ENCODE measurements at places on chromosomes 1 and 21.

DNA sequence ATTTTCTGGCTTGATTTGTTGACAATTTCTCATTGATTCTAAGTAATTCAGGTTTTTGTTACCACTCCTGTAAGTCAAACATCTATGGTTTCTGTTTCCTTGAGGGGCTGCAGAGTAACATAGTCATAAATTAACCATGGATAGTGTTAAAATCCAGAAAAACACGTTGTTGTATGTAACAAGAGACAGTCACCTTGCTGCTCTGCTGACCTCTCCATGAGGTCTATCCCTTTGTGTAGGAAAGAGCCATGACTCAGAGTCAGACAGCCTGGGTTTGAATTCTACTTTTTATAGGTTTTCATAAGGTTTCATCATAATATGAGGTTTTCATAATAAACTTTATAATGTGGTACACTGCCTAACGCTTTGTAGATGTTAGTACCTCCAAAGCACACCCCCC, 27.6 kb upstream of the NBL1 start:
- no peak for DNase-seq

DNA sequence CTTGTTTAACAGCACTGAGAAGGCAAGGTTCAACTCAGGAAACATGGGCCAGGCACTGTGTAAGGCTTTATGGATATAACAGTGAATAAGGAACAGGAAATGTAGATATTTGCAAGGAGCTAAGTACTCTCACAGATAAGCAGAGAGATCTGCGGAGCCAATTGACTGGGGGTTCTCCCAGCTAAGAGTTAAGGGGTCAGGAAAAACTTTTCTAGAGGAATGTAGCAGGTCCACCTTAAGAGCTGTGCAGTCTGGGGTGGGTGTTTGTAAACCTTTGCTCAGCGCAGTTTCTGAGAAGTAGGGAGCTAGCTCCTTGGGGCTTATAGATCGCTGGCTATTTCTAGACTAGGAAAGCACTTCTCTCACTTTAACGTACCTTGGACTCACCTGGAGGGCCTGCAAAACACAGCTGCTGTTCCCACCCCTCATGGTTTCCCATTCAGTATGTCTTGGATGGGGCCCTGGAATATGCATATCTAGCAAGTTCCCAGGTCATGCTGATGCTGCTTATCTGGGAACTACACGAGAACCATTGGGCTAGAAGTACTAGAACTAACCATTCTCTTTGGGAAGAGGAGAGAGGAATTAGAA, 51.7 kb downstream of the TLCD4 start:
- DNase-seq = no peak

- no peak for DNase-seq
Measured at GRCh38 chr1:113946678-113947387, 17.7 kb downstream of the HIPK1 start.

- DNase-seq = no peak
Measured at GRCh38 chr1:47901001-47901575, 96.1 kb downstream of the TRABD2B start.

DNA sequence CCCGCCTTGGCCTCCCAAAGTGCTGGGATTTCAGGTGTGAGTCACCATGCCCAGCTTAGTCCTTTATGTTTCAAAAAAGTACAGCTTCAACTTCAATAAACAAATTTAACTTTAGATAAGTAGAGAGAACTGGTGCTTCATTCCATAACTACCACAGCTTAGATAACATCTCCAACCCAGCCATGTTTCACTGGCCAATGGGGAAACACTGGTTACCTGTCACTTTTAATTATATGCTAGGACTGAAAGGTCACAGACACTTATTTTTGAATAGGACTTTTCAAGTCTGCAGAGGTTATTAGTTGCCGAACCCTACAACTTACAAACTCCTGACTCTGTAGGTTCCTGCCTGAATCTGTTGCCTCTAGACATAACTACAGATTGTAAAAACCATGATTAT, 56.5 kb upstream of the ST6GALNAC3 start:
- DNase-seq = no peak

DNA sequence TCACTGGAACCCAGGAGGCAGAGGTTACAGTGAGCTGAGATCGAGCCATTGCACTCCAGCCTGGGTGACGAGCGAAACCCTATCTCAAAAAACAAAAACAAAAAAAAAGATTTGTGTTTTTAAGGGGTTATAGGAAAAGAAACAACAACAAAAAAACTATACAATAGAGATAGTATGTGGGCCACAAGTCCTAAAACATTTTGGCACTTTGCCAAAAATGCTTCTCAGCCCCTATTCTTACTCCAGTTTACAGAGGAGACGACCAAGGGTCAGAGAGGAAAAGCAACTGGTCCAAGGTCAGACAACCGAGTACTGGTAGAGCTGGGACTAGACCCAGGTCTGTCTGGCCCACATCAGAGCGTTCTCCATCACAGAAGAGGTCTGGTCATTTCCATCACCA, 3.0 kb downstream of the FBXO44 start:
- DNase-seq = no peak

- DNase-seq = no peak
Measured at GRCh38 chr1:90714521-90714951, 2.6 kb downstream of the BARHL2 start.

DNA sequence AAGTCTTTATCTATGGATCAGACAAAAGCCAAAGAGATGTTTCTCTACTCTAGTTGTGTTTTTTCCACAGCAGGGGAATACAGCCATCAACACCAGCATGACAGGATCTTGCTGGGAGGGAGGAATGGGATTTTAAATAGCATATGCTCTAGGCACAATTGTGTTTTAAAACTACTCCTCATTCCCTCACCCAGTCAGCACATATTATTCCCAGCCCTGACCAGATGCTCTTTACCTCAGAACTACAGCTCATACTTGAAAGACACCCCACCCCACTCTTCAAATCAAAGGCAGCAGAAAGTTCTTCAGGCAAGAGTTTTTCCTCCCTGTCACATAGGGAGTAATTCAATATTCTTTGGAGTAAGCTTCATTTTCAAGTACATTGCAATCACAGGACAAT, 46.2 kb upstream of the TBX15 start:
- no peak for DNase-seq

DNA sequence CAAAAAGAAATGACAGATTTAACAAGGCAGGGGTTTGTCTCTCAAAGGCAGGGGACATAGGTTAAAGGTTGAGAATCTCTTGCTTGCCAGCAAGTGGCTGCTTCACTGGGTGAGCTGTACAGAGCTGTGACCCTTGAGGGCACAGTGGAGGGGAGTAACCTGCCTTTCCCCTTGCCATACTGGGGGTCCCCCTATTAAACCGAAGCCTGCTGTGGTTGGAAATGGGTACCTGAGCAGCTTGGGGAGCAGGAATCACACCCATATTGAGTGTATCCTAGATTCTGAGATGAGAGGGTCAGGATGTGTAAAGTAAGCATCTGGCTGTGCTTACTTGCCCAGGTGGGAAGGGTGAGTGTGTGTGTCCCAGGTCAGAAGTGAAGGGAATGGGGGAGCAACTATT, 31.8 kb downstream of the WNT4 start:
- DNase-seq = no peak

DNA sequence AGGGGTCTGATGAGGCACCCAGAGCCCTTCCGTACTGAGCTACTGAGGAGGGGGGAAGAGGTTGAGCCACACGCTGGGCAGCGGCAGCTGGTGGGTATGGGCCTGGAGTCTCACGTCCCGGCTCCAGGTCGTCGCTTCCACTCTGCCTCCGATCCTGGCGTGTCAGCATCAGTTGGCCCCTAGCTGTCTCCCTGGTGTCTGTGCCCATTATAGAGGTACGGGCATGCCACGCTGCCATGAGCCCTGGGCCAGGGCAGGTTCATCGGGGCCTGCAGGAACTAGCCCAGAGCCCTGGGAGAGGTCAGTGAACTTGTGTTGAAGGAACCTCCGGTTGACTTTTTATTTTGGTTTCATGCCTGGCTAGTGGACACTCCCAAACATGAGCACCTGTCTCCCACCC, 18.2 kb downstream of the COQ8A start:
- DNase-seq = no peak

- DNase-seq = peak; percentile 12
Measured at GRCh38 chr21:46457801-46458314, 833 bp upstream of the DIP2A start.

DNA sequence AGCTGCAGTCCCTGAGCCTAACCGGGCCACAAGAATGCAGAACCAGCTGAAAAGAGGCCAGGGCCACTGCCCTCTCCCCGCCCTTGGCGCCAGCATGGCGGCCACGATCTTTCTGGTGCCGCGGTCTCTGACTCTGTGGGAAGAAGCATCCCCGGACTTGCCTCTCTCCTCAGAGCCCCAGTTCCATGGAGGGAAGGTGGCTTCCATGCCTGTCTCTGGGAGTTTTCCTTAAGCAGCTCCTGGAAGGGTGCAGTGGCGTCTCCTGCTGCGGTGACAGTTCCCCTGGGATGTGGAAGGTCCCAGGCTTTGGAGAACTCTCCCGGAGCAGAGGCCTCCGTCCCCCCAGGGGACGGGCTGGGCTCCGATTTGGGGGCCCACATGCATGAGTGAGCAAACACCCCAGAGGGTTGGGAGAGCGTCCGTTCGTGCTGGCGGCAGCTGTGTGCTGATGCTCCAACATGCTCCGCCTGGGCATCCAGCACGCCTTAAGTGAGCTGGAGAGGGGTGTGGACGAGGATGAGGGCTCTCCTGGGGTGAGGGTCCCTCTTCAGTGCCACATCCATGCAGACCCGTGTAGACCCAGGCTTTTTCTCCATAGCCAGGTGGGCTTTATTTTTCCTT, 109.8 kb upstream of the COL6A1 start:
- DNase-seq = no peak

DNA sequence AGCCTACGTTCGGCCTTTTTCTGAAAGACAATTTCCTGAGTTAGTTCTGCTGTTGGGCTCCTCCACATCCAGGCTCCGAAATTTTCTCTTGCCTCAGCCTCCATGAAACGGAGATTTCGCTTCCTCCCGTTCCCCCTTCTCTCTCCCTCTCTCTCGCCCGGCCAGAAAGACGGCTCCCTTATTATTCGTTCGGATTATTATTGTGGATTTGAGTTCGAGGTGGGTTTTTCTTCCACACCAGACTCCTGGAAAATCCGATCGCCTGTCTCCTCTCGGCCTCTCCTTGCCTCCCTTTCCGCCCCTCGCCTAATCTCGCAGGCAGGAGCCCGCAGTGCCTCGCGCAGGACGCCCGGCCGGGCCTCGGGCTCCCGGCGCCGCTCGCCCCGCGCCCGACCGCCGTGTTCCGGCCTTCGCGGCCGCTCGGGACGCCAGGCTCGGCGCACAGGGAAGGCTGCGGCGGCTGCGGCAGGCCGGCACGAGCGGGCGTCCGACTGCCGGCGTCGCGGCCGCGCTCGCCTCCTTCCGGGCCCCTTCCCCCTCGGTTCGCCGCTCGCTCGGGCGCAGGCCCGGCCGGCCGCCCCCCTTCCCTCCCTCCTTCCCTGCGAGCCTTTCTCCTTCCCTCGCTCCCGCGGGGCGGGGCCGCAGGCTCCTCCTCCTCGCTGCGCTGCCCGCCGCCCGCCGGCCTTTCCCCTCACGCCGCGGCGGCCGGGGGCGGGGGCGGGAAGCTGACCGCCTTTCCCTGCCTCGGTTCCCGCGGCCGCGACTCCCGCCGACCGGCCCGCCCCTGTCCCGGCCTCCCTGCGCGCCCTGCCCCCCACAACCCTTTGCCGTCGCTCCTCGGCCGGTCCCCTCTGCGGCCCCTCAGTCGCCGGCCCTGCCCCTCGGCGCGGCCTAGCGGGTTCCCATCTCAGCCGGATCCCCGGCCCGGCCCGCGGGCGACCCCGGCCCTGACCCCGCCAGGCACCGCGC, at the start of gene ARHGEF11:
Gene ARHGEF11, minus strand, starts transcription at position 493 of the 969 bp plus-strand sequence. CDS start 1,412 bp downstream, outside the sequence.
- no peak for DNase-seq

DNA sequence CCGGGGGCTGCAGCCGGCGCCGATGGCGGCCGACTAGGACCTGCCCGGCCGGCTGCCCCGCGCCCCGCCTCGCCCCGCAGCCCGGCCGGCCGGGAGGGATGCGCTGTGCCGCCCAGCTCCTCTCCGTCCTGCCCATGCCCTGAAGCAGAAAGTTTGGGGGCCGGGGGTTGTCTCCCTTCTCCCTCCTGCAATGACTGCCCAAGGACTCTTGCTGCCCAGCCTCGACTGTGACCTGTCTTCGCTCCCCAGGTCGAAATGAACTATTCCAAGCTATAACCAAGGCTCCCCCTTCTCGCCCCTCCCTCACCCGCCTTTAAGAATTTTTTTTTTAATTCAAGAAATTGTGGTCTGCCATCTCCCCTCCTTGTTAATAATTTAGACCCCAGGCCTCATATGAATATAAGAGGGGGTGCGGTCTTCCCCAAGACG, 361 bp downstream of the TMCC2 start:
- DNase-seq = no peak

- no peak for DNase-seq
Measured at GRCh38 chr1:9444532-9444931, 94.7 kb upstream of the SLC25A33 start.

DNA sequence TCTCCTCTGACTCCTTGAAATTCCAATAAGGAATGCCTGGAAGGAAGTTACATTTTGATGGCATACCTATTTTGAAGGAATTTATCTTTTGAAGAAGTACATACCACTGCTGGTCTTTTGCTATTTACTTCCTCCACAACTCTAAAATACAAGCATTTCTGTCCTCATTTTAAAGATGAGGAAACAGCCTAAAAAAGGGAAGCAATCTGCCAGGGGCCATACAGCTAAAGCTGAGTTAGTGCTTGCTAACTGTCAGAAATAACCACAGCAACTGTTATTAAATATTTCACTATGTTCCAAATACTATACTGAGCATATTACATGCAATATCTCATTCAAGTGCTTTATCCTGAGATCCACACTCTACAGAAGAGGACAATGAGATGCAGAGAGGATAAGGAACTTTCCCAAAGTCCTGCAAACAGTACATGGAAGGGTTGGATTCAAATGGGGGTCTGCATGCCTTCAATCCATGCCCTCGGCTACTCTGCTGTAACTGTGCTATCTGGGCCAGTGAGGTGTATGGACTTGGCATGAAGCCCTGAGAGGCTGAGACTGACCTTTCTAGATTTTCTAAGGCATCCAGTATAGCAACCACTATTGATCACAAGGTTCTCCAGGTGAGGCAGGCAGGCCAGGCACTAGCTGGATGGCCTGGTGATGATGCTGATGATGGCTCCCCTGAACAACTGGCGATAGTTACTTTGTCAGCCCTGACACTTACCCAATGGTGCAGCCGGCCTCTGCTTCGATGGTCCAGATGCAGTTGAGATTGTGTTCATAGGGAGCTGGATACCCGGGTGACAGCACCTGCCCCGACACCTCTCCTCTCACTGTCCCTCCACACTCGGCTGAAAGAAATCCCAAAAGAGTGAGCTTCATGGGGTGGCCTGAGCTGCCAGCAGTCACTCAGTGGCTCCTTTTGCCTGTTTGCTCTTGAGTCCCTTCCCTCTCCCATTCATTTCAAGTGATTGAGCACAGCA, 171.4 kb upstream of the HMGB4 start:
- no peak for DNase-seq

DNA sequence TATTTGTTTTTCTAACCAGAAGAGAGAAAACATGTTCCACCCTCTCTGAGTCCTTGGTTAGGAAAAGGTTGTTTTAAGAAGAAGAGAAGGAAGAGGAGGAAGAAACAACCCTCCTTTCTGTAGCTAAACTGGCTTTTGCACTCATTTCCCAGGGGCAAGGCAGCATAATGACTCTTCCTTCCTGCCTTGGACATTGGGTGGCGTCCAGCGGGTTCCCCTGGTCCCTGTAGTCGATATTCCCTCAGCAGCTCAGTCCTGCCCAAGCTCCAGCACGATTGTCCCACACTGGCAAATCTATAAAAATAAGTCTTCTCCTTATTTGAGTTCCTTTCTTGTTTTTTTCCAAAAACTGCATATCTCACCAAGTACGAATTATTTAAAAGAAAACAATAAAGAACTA, 81.2 kb downstream of the TEX35 start:
- DNase-seq = no peak

- no peak for DNase-seq
Measured at GRCh38 chr1:208538587-208538986, 294.4 kb upstream of the PLXNA2 start.

Measured in activated naive CD8-positive, alpha-beta T cell treated with anti-CD3 and anti-CD28 coated beads, Interleukin-2, amount 50 U/mL, for 16 hours (primary cell).